ENCODE measurements at places on chromosomes 12 and 14.
A peak's percentile ranks its signal among the peaks of the same experiment; 100 is the strongest.

- peak; percentile 100 for DNase-seq
These were observed 430 bp upstream of the SP1 start for GRCh38 chr12:53379389-53380103.

DNA sequence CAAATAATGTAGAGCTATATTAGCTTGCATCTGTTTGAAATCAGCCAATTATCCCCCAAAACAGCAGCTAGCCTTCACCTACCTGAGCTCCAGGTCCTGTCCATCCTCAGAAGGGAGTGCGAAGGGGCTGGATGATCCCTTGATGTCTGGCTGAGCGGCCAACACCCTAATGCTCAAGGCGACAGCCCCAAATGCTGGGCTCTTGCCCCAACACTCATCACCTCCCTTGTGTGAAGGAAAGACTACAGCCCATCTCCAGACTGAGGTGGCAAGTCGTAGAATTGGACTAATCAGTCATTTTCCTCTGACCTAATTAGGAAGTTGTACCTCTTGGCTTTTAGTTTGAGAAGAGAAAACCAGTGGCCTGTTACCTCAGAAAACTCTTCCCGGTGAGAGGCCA lies 16.3 kb upstream of the MDM1 start:
- no peak for DNase-seq

GRCh38 chr14:34056046-34056445 lies 105.2 kb upstream of the EGLN3 start:
- DNase-seq, result no peak

- DNase-seq, result peak; percentile 44
These were observed 1292.2 kb upstream of the TMEM132C start for GRCh38 chr12:126974779-126975178.

DNA sequence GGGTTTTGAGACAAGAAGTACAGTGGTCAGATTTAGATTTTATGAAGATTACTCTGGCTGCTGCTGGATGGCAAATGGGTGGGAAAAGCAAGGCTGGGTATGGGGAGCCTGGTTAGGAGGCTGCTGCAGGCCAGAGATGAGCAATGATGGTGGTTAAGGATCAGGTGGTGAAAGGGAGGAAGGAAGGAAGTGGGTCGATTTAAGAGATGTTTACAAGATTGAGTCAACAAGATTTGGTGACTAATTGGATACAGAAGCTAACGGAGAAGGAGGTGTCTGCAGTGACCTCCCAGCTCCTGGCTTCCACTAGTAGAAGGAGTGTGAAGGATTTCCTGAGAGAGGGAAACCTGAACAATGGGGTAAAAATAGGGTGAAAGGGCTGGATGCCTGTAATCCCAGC lies 18.7 kb downstream of the NOS1 start:
- DNase-seq, result peak; percentile 90

- no peak for DNase-seq
These were observed 10.6 kb upstream of the TBPL2 start for GRCh38 chr14:55450987-55451386.

GRCh38 chr14:103258211-103258610 lies 75.8 kb upstream of the EIF5 start:
- DNase-seq, result no peak

DNA sequence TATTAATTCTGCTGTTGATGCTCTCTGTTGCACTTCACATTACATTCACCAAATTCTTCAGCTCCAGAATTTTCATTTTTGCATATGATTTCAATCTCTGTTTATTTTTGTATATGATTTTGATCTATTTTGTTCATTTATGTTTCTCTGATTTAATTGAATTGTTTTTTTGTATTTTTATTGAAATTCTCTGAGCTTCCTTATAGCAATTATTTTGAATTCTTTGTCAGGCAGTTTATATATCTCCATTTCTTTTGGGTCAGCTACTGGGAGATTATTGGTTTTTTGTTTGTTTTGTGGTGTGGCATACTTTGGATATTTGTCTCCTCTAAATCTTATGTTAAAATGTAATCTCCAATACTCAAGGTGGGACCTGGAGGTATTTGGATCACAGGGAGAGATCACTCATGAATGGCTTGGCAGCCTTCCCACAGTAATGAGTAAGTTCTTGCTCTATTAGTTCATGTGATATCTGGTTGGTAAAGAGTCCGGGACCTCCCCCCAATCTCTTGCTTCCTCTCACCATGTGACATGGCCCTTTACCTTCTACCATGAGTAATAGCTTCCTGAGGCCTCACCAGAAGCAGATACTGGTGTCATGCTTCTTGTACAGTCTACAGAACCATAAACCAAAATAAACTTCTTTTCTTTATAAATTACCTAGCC lies 8.7 kb upstream of the TCL1A start:
- peak; percentile 53 for DNase-seq

DNA sequence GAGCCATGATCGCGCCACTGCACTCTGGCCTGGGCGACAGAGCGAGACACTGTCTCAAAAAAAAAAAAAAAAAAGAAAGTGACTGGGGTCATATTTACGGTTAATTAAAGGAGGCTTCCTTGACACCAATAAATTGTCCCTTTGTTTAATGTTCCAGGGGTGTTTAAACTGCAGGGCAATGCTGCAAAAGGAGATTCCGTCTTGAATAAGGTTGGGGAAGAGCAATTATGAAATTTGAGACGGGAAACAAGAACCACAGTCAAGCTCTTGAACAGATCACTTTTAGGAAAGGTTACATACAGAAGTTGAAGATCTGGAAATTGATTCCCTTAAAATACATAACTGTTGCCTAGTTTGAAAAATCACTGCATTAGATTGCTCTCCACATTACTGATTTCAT lies 292.9 kb downstream of the DAD1 start:
- no peak for DNase-seq

DNA sequence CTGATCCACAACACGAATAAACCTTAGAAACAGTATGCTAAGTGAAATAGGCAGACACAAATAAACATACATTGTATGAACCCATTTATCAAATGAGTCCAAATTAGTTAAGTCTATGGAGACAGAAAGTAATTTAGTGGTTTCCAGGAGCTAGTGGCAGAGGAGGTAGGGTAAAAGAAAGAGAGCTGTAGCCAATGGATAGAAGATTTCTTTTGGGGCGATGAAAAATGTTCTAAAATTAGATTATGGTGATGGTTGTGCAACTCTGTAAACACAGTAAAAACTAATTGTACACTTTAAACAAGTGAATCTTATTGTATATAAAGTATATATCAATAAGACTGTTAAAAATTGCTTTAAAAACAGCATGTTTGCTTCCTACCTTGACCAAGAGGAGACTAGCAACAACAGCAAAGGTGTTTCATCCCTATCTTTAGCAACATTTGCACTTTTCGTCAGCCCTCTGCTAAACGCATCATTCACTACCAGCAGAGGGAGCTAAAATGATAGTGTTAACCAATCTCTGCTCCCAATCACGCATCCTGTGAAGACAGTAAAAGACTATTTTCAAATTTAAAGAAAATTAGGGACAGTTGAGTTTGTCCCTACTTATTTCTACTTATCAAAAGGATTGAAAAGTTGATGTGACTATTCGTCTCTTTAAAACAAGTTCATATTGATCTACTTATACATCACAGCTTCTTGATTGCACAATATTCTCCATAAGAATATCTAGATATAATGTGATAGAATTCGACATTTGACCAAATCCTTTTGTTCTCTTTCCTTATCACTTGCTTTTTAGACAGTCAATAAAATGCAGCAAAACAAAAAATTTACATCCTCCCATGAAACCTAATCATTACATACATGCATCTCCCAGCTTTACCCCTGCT lies 24.0 kb upstream of the LGR5 start:
- DNase-seq, result peak; percentile 55

DNA sequence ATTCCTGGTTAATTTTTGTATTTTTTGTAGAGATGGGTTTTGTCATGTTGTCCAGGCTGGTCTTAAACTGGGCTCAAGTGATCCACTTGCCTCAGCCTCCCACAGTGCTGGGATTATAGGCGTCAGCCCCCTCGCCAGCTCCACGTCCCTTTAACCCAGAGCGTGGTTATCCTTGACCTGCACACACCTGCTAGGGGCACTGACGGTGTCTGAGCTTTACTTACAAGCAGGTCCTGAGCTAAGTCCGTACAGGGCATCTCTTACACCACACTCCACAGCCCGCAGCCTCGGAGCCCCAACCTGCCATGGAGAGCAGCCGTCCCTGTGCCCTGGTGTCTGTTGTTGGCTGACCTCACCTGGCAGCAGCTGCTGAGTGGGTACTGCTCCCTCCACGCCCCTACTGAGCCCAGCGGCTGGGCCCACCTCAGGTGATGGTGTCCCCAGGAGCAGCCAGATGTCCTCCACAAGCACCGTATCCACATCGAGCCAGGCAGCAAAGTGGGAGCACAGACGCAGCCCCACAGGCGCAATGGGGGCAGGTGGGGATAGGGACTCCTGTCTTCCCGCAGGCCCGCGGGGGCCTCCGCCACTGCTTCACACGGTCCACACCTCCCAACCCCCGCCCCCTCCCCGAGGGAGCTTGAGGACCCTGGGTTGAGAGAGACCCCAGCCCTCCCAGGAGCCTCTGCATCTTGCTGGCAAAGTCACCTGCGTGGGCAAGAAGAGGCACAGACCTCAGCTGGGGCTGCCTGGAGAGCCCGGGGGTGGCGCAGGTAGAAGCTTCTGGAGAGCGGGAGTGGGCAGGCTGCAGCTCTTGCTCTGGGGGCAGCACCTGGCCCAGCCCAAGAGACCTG lies 325.4 kb upstream of the SFSWAP start:
- DNase-seq, result no peak

DNA sequence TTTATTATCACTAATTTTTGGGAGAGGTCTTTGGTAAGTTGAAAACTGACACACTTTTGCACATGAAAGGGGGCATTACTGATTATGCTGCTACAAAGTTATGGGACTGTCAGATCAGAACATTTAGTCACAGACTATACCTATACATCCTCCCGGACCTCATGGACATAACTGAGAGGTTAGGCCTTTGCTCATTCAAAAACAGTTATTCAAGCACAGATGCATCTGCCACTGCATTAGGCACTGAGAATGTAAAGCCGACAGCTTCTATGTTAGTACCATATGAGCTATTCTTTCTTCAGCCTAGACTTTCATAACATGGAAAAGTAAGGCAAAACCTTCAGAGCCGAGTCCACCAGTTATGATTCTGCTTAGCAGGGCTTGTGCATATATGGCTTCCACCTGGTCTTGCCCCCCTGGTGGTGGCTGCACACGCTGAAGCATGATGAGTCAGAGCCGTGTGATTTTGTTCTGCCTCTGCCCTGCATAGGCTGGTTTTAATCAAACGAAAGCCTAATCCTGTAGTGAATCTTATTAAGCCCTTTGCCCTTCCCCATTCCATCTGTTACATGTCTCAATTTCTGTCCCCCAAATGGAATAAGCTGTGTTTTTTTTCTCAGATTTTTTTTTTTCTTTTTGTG lies 21.8 kb upstream of the RNU6-8 start:
- peak; percentile 86 for DNase-seq

DNA sequence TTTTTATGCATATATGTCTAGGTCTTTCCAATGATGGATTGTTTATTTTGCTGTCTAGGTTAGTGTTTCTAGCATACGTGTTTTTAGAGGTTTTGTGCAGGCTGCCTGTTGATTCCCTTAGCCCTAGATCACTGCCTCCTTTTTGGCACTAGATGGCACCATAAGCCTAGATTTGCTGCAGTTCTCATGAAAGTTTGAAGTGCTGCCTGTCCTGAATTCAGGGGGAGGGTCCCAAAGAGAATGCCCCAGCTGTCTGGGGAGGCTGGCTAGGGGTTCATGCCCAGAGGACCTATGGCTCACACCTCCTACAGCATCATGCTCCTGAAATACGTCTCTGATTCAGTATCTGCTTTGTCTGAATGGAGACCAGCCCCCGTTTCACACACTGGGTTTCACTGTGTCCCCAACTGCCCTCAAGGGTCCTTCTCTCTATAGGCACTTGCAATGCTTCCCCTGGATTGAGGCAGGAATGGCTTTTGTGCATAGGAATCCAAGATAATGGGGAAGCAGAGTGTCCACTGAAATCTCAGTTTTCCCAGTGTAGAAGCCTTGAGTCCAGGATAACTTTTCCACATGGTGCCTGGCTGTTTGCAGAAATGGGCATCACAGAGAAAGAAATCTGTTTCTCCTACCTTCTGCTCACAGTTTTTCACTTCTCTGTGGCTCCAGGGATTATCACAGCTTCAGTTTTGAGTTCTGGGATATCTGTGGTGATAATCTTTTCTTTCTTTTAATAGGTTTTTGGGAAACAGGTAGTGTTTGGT lies 14.2 kb upstream of the TXNRD1 start:
- peak; percentile 66 for DNase-seq

- DNase-seq, result no peak
These were observed 54.0 kb downstream of the SLC38A1 start for GRCh38 chr12:46214668-46215436.

- DNase-seq, result peak; percentile 41
These were observed 18.5 kb downstream of the BDKRB1 start for GRCh38 chr14:96274543-96274942.

- peak; percentile 57 for DNase-seq
These were observed 6.9 kb downstream of the MLH3 start for GRCh38 chr14:75044322-75044721.

DNA sequence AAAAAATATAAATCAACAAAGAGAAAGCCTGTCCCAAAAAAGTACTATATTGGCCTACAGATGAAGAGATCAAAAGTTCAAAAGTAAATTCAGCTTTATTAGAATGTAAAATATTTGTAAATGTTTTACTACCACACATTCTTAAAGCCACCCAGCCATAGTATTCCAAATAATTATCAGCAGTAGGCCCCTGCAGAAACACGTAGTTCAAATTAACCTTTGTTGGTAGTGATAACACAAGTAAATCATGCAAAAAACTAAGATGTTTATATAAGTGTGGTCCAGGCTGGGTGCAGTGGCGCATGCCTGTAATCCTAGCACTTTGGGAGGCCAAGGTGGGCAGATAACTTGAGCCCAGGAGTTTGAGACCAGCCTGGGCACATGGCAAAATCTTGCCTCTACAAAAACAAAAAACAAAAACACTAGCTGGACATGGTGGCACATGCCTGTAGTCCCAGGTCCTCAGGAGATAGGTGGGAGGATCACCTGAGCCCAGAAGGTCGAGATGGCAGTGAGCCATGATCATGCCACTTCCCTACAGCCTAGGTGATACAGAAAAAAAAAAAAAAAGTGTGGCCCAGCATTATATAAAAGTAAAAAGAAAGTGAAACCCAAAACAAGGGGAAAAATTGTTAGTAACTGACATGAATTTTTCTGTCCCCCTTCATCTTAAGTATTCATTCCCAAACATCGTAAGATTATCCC lies 17.9 kb downstream of the SPTLC2 start:
- no peak for DNase-seq

DNA sequence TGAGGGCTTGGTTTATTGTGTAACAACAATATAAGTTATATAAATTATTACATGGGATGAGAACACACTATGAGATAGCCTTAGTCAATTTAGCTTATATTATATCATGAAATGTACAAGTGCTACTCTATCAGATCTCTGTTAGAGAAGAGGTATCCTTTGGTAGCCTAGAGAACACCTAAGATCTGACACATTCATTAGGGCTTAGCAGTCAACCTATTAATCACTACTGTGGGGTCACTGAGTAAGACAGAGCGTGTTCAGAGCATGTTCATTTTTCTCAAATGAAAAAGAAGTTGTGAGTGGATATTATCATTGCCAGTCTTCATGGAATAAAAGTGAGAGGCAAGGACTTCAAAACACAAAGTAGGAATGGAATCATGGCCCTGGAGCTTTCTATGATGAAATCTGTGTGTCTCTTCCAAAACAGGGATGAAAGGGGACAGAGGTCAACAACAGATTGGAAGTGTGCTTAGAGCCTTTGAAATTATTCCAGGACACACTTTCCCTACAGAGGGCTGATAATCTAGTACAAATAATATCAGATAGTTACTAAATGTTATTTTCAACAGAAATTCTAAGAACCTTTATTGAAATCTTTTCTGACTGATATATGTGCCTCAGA lies 114.3 kb downstream of the SLC16A7 start:
- DNase-seq, result no peak

Data from Daoy (cell line).